ENCODE measurements at places on chromosomes 7 and 10. TPM values are rescaled to one million over a fixed set of nuclear protein-coding genes. Genes with fewer than 3 reads are reported as not detected.

- no peak for DNase-seq
These were observed 4.9 kb upstream of the FOXP2 start for GRCh38 chr7:114409750-114410149.

DNA sequence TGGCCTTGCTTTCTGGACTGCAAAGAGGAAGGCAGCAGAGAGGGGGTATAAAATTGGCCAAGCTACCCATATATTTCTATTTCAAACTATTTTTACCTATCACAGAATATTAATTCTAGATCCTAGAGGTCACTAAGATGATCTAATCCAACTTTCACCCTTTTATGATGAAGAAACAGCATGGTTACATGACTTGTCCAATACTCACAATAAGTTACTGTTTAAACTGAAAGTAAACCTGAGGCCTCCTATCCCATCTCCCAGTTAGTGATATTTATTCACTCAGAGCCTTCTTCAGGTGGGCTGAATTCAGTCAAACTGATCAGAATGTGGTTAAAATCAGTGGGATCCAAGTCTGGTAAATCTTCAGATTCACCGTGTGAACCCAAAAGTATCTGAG, 1345.1 kb downstream of the XPNPEP1 start:
- DNase-seq: no peak

- no peak for DNase-seq
These were observed 6.3 kb upstream of the UNCX start for GRCh38 chr7:1226186-1226901.

DNA sequence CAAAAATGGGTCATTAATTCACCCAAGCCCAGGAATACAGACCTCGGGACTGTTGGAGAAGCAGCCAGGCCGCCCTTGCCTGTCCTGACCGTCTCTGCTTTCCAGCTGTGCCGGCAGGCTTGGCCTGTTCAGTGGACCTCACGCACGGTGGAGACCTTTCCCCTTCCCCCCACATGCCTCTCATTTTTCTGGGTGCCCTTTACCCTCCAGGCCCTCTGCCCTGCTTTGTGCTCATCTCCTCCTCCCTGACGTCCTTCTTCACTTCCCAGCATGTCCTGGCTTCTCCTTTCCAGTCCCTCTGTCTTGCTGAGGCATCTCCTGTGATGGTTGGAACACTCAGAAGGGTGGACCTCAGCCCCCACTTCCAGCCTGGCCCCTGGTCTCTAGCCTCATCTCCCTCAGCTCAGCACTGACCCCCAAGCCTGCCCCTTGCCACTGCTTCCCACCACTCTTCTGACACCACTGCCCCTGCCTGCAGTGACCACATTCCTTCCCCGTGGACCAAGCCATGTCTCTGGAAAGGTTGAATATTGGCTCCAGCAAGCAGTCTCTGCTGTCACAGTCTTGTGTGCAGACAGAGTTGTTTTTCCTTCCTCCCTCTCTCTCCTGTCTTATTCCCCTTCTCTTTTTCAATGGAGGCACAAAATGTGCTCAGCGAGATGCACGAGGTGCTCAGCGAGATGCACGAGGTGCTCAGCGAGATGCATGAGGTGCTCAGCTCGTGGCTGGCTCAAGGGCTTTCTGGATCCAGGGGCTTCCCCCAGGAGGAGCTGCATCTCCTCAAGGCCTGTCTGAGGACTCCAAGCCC, 14.9 kb downstream of the BAG3 start:
- no peak for DNase-seq

- no peak for DNase-seq
These were observed 65.0 kb upstream of the EN2 start for GRCh38 chr7:155392726-155393570.

- DNase-seq: no peak
These were observed 389.2 kb upstream of the KLF6 start for GRCh38 chr10:4174197-4174596.

DNA sequence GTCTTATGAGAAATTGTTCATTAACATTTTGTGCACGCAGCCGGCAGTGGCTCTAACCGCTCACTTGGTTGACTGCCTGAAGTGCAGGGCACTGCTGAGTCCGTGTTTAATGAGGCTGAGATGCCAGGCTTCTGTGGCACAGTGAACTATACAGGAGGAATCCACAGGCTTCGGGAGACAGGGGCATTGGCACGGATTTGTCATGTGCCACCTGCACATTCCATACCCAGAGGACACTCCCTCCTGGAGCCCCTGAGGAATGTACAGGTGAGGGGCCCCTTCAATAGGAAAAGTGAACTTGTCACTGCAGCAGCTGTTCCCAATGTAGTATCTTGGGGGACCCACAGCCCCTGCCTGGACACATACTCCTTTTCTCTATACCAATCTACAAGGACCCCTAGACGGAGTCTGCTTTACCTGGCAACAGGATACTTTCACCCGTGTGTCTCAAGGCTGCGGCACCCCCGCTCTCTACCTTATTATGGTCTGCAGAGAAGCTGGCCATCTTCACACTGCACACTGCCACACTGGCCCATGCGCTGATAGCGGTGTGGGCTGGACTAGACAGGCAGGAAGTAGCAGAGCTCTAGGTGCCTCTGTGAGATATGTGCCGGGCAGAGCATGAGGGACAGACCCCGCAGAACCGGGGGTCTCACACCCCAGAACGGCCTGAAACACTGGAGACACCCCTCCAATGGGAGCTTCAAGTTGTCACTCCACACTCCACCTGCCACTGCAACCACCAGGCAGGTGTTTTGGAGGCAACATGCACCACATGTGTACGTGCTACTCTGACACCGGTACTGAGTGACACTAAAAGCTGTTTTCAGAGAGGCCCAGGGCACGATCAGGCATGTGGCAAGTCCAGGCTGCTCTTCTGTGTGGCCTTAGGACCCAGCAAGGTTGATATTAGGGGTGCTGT, 71.4 kb upstream of the RHEB start:
- no peak for DNase-seq

DNA sequence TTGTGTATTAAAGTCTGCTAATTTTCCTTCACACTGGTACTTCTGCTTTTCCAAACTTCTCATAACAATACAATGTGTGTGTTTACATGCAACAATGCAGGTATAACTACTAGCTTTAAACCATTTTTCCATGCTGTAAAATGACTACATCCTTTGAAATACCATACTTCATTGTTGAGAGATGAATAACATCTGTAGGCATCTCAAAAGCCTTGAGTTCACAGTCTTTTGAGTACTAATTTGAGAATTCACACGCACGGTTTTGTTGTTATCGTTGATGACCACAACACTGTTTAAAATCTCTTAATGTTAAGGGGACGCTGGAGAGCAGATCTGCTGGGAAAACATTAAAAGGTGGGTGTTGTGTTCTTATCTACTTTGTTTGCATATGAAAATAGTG, 37.4 kb downstream of the SEMA3A start:
- no peak for DNase-seq

DNA sequence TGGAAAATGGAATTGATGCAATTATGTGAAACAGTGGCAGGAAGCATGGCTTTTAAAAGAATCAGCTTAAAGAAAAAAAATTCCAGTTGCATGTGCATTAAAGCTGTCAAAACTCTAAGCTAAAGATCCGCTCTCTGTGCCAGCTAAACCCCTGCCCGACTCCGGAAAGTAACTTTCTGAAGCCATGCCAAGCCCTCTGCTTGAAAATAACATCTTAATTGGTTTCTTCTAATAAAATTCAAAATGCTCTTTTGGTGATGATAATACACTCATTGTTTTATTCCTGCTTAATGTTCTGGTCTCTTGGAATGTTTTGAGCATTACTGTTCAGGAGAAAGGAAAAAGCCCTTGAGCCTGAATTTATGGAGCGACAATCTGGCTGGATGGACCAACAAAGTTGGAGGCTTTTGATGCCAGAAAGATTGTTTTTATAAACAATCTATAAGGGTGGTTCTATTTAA, 11.7 kb downstream of the SEMA3C start:
- DNase-seq: no peak

DNA sequence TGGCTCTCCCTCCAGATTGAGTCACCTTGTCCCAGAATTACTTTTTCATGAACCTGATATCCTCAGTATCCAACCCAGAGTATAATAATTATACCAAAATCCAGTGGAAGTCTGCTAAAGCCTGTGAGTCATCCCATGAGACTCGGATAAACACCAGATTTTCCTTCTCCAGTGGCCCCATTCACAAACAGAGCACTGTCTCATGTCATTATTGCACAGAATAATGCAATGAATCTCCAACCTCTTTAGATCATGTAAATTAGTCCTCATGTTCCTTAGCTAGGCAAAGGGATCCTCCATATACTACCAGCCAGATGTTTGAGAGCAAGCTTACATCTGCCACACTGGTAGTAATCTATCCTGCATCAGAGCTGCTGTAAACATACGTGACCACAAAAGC, 89.0 kb downstream of the AMPH start:
- no peak for DNase-seq

GRCh38 chr10:89665302-89665701, 20.3 kb upstream of the PANK1 start:
- DNase-seq: no peak

- no peak for DNase-seq
These were observed 156.6 kb upstream of the IMMP2L start for GRCh38 chr7:111718886-111719285.

- DNase-seq: no peak
These were observed 294.9 kb downstream of the GLRX3 start for GRCh38 chr10:130430852-130431704.

DNA sequence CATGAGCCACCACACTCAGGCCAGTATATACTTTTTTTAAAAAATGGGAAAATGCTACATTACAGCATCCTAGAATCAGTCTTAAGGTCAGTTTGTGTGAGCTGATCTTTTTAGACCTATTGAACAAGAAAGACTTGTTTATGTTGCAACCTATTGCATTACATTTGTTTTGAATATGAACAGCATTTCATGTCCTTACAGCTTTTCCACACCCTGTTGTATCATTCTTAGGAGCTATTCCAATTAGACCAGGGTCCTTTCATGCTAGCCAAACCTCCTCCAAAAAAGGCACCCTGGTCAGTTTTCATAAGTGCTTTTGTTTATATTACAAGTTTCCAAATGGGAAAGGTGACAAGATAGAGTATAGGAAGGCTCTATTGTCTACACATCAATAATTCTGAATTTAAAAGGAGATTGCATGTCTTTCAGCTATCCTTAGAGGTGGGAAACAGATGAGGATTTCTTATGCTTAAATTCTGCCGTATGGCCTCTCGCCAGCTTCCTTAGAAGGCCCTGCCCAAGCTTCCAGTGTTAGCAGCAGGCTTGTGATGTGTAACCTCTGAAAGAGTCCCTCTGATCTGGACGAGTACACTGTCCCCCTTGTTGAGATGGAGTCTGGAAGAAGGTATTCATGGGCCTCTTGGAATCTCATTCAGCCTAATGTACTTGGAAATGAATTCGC, 171.9 kb downstream of the OTUD1 start:
- no peak for DNase-seq

- no peak for DNase-seq
These were observed 91.6 kb downstream of the RAB11FIP2 start for GRCh38 chr10:117955176-117955575.

DNA sequence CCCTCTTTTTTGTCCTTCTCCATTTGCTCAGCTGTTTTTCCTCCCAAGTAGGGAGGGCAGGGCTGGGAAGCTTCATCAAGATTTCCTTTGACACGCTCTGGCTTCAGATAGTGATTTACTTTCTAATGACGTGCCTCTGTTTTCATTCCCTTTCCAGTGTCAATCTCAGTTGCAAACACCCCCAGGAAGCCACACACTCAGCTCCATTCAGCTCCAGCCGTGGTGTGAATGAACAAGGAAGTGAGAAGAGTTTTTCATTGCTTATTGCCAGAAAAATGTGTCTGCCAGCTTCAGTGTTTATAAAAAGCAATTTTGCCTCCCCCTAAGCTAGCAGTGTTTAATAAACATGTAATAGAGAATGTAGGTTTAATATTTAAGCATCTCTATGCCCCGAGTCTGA, 108.7 kb upstream of the DPP6 start:
- no peak for DNase-seq

DNA sequence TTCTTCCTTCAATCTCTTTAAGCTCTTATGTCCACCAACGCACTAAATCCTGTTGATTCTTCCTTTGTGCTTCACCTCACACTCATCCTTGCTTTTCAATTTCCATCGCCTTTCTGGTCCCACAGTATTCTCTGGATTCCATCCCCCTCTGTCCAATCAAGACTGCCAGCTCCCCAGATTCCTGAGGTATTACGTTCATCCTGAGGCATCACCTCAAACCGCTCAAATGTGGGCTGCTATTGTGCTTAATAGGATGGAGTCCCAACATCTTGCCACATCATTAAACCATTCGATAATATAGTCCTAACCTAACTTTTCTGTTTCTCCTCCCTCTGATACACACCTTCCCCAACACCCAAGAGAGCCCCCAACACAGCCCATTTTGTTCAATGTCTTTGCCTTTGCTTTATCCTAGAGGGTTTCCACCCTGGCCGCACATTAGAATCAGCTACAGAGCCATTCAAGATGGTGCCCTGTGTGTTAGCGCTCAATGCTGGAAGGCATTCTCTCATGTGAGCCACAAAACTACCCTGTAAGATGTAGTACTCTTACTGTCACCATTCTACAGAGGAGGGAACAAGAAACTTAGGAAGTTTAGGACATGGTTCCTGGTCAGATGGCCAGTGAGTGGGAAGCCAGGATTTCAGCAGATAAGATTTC, 79.5 kb upstream of the LEP start:
- no peak for DNase-seq

GRCh38 chr10:123948030-123948823, 56.6 kb upstream of the CPXM2 start:
- DNase-seq: no peak

- no peak for DNase-seq
These were observed 341.9 kb downstream of the LRMDA start for GRCh38 chr10:75773231-75773780.

DNA sequence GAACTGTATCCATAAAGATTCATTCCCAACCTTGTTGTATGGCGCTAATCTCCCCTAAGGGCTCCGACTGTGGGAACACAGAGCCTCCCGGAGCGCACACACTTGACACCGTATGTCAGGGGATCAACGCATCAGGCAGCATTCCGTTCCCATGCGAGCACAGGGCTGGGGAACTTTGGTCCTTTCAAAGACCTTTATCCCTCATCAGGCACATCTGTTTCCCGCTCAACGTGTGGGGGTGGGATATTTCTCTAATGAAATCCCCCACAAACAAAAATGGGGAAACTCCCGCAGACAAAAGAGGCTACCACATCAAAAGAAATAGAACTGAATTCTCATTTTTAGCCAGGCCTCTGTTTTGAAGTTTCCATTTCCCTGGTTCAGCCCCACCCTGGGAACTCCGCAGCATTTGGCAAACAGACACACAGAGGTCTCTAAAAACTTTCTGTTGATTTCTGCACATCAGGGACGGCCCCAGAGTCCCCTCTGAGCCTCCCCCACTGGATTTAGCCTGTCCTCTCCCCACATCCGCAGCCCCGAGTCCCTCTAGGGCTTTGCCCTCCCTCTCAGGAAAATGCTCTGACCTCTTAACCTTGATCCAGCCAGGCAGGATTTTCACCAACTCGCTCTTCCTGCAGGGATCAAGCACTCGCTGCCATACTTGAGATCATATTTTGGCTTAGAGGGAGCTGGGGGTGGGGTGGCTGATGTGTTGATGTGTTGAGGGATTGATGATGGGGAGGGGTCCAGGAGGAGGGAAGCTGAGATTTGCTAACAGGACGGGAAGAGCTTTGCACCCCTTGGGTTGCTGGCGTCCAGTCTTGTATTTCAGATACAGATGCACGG, 6.6 kb downstream of the CPA5 start:
- DNase-seq: no peak

- no peak for DNase-seq
These were observed 29.4 kb upstream of the PCGF5 start for GRCh38 chr10:91190876-91191583.

SFRP5 gene
- total RNA-seq: not detected

NRG3 gene
- 0.04 TPM for total RNA-seq

FBXO24 gene
- total RNA-seq: 0.74 TPM

MSMB gene
- not detected for total RNA-seq

ZNHIT1 gene
- total RNA-seq: 118 TPM

ASB10 gene
- not detected for total RNA-seq

NPC1L1 gene
- total RNA-seq: not detected

TMEM213 gene
- not detected for total RNA-seq

PITX3 gene
- total RNA-seq: 0.07 TPM

Data from pulmonary artery endothelial cell (primary cell).